Fibroblast of skin of left biceps (primary cell): ENCODE measurements at places on chromosomes 7 and 10.
A peak's percentile ranks its signal among the peaks of the same experiment; 100 is the strongest.

DNA sequence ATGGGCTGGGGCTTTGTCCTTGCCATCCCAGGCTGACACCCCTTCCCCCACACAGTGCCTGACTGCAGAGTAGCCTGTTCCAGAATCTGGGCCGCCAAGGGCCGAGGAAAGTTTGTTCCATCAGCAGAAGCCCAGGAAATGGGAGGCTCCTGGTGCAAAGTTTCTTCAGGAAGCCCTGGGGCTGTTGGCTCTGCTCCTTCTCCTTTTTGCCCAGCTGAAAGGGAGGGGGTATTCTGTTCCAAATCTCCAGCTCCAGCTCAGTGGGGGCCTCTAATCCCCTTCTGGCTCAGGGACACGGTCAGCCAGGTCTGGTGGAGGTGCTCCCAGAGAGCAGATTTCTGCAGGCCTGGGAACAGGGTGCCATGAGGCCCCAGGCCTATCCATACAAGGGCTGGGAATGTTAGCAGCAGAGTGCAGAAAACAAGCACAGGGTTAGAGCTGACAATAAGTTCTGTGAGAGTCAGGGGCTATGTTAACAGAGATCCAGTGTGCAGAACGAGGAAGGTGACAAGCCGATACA lies 399.5 kb downstream of the RPS24 start:
- no peak for DNase-seq

- no peak for DNase-seq
These were observed 6.9 kb upstream of the GPR85 start for GRCh38 chr7:113093561-113093960.

DNA sequence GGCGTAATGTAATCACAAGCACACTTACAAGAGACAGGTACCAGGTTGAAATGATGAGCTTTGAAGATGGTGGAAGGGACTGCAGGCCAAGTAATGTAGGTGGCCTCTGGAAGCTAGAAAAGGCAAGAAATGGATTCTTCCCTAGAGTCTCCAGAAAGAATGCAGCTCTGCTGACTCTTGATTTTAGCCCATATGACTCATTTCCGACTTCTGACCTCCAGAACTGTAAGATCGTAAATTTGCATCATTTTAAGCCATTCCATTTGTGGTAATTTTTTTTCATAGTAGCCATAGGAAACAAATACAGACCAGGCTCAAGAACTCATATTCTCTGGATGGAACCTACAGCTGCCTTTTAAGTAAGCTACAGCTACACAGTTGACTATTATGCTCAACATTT lies 315.5 kb downstream of the MAGI2 start:
- DNase-seq: no peak

DNA sequence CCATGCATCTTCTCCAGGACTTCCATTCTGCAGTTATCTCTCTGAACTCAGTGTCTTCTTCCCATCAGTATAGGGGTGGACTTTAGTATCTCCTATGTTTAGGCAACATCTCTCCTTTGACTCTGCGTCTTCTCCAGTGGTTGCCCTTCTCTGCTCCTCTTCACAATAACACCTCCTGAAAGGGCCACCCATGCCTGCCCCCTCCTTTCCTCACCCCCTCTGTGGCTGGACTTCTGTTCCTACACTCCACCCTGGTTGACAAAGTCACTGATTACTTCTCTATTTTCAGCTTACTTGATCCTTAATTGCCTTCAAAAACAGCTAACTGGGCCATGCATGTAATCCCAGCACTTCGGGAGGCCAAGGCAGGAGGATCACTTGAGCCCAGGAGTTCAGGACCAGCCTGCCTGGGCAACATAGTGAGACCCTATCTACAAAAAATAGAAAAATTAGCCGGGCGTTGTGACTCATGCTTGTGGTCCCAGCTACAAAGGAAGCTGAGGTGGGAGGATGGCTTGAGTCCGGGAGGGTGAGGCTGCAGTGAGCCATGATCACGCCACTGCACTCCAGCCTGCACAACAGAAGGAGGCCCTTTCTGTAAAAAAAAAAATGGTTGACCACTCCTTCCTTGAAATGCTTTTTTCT lies 13.7 kb downstream of the SRGN start:
- no peak for DNase-seq

DNA sequence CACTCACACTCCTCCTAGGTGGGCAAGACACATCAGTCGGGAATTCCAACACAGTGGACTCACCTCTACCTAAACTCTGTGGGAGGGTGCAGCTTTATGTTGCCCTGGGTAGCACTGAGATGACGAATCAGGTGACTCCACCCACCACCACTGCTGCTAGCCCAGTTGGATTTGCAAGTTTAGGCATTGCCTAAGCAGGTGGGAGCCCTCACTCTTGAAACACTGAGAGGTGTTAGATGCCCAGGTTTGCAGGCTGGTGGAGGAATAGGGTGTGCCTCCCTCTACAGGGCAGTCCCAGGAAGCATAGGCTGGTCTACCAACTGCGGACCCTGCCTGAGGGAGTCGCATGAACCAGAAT lies 708.9 kb downstream of the POM121L12 start:
- DNase-seq: no peak

DNA sequence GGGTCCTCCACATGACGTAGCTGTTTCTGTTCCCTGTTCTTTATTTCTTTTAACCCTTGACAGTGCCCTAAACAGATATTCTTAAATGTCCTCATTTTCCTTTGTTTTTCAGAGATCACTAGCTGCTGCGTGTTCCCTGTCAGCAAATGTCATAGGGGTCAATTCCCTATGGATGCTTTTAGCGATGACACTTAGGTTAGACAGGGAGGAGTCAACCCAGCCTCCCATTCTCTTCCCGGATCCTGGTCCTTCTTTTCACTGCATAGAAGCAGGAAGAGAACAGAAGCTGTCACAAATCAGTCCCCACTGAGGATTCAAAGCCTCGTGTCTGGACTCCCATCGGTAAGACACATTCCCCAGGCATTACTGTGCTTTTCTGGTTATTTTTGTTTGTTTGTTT lies 392.1 kb upstream of the PRKCQ start:
- no peak for DNase-seq

- DNase-seq: no peak
These were observed 96.6 kb downstream of the CCNY start for GRCh38 chr10:35432781-35433338.

DNA sequence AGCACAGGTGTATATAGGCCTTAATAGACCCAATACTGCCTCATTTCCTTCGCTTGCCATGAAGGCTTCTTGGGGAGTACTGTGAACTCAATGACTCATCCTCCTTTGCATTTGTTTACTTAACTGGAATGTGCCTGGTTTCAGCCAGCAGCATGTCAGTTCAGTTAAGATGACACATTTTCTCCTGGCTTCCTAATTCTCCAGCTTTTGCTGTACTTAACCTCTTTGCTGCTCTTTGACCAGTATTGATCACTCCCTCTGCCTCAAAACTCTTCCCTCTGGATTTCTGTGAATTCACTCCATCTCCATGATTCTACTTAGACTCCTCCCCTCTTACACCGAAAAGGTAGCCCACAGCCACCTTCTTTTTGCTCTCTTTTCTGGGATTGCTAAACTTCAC lies 135.7 kb downstream of the MAGI2 start:
- peak; percentile 50 for DNase-seq

DNA sequence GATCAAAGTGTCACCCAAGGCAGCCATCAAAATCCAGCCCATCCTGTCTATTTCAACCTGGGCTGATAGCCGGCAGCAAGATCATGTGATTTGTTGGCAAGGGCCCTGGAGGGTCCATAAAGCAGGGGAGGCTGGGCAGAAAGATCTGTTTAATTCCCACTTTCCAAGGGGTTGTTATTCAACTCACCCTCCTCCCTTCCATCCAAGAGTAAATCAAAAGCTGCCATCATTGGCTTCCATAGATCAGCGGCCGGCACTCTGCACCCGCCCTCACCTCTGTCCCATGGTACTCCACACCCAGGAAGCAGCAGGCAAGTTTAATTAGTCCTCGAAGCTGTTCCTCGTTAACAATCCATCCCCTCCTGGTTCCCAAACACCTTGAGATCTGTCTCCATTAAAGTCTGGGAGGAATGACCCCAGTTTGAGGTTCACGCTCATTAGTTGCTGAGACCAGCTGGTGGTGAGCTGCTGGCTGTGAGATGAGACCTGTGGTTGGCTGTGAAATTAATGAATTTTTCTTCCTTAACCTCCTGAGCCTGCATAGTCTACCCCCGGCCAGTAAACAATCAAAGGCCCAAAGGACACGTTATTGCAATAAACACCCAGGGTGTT lies 120.6 kb upstream of the CHST15 start:
- no peak for DNase-seq

GRCh38 chr10:78937800-78938694 lies 130.7 kb upstream of the ZMIZ1 start:
- no peak for DNase-seq

DNA sequence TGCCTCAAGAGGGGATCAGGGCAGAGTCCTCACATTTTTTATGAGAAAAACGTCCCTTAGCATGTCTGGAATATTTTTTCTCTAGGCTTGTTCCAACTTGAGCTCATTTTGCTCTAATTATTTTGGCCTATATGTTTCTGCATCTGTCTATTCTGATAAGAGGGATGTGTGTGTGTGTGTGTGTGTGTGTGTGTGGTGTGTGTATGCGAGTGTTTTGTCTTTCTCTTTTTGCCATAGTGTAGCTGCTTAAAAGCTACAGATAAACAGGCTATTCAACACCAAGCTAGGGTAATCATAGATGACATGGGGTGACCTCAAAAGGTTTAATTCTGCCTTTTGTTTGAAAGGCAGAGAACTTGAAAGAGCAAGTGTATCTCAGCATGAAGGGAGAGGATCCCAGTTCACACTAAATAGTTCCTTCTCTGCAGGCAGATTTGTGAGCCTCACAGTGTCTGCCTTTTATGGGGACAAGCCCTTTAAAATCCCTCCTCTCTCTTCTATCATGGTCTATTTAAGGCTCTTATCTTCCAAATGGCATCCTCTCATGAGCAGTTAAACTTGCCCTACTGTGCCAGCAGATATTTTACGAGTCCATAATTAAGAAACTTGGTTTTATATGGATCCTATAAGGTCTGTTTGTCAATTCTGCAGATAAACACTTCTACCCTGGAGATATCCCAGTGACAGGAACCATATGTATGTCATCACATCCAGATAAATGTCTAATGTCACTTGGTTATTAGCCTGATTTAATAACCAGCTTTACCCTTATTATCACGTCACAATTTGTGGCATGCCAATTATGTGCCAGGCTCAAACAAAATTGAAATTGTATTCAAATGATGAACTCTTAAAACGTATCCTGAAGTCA lies 202.9 kb upstream of the MTPN start:
- no peak for DNase-seq

DNA sequence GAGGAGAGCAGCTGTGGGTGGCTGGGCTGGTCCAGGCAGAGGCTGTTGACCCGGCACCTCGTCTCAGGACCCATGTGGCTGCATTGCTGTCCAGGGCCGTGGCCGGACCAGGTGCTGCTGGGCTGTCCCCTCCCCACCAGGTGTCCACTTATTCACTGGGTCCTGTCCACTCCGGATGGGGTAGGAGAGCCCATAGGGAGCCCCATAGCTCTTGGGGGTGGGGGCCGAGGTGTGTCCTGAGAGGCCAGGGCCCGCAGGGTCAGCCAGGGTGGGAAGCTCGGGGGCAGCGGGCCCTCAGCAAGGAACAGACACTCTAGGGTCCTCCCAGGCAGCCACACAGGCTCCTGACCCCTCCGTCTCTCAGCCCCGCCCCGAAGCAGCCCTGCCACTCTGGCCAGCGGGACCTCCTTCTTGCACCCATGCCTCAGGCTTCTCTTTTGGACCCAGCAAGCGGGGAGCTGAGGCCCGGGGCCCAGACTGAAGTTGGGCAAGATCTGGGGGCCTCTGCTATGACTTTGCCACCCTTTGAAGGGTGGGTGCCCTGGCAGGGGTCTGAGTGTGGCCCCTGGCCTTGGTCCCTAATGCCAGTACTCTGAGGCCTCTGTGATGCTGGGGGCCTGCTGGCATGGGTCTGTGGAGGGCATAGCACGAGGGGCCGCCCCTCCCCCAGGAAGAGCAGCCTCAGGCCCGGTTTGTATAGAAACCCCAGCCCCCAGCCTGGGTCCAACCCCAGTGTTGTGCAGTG lies 86.4 kb downstream of the NKX6-2 start:
- no peak for DNase-seq

- DNase-seq: no peak
These were observed 72.5 kb upstream of the UCN3 start for GRCh38 chr10:5292196-5292735.

DNA sequence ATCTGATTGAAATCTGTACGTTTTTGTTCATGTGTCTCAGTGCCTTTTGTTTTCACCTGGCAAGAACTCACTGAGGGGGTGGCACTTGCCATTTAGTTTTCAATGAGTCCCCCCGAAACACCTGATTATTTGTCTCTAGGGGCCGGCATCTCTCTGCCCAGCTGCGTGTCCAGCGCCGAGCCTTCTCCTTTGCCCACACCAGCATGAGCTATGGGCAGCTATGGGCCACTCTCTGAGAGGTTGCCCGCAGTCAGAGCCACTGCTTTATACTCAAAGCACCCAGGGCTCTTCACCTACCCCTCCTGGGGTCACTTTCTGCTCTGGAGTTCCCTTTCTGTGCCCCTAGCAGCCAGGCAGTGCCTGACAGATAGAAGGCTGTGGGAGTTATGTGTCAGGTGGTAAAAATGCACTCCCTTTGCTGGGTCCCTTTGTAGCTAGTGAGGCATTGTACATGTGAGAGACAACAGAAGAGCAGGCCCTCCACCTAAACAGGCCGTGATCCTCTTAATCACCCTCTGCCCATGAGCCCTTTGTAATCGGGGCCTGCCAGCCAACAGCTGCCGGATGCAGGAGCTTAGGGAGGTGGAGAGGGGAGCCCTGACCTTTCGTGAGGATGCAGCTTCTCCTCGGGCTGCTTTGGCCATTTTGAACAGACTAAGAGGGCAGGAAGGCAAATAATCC lies 133.1 kb upstream of the NPS start:
- no peak for DNase-seq

DNA sequence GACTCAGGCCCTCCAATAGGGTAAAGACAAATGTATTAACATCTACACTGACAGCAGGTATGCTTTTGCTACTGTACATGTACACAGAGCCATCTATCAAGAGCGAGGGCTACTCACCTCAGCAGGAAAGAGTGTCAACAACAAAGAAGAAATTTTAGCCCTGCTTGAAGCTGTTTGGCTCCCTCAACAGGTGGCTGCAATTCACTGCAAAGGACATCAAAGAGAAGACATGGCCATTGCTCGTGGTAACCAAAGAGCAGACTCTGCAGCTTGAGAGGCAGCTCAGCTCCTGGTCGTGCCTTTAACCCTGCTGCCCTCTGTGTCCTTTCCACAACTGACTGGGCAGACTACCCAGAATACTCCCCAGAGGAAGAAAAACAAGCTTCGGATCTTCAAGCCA lies 5.1 kb downstream of the AKR1B15 start:
- DNase-seq: no peak

GRCh38 chr7:141562543-141562942 lies 11.3 kb downstream of the AGK start:
- no peak for DNase-seq

DNA sequence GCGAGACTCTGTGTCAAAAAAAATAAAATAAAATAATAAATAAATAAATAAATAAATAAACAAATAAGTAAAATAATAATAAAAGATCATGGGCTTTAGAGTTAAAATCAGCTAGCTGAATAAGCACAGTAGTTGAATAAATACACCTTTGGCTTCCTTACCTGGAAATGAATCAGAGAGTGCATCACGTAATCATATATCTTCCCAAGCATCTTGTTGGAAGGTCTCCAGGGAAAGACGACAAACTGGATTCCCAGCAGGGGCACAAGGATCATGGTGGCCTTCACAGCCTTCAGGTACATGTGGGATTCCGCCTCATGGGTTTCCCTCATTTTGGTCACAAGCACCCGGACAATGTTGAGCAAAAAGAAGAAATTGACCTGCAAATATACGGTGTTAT lies 138.7 kb downstream of the CALCR start:
- DNase-seq: no peak
